Transverse colon (tissue), 4 donors: ENCODE measurements at places on chromosomes 5 and 9.

- DNase-seq: no peak
Measured at GRCh38 chr5:171639966-171640365, 145.7 kb upstream of the SMIM23 start.

DNA sequence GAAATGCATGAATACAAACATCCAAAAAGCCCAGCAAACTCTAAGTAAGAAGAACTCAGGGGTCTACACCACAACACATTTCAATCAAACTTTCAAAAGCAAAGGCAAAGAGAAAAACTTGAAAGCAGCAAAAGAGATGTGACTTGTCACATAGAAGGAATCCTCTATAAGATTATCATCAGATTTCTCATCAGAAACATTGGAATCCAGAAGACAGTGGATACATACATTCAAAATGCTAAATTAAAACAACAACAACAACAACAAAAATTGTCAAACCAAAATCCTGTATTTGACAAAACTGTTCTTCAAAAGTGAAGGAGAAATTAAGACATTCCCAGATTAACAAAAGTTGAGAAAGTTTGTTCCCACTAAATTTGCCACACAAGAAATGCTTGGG lies 362.7 kb downstream of the ZNF608 start:
- DNase-seq: no peak

- no peak for DNase-seq
Measured at GRCh38 chr5:3123763-3124157, 372.3 kb upstream of the IRX2 start.

- DNase-seq: no peak
Measured at GRCh38 chr5:82584631-82585030, 306.5 kb upstream of the RPS23 start.
